ENCODE measurements at places on chromosomes 7 and 10.

DNA sequence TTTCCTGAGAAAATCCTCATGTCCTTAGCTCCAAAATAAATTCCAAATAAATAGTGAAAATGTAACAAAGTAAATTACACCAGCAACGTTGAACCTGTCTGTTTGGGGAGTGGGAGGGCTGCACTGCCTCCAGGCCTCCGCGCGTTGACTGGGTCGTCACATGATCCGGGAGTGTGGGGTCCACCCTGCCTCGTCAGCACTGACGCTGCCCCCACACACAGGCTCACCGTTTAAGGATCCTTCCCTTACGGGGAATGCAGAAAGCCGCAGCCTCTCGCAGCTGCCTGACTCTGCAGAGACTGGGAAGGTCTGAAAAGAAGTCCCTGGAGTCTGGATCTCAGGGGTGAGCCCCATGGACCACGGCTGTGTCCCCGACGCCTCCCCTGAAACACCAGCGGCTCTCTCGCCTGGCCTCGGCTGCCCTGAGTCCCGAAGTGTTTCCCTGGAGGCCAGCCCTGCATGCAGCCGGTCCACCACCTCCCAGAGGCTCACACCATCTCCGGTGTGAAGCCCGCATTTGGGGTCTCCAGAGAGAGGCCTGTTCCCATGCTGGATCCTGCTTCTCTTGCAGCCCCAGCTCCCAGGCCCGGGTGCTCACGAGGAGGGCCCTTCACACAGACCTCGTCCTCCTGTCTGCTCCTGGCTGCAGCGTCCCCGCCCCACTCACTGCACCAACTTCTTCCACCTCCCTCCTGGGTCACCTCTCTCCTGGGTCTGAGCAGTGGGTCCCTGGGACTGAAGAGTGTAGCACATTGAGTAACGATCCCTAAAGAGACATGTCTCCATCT lies 49.5 kb upstream of the ADGRA1 start:
- no peak for DNase-seq

DNA sequence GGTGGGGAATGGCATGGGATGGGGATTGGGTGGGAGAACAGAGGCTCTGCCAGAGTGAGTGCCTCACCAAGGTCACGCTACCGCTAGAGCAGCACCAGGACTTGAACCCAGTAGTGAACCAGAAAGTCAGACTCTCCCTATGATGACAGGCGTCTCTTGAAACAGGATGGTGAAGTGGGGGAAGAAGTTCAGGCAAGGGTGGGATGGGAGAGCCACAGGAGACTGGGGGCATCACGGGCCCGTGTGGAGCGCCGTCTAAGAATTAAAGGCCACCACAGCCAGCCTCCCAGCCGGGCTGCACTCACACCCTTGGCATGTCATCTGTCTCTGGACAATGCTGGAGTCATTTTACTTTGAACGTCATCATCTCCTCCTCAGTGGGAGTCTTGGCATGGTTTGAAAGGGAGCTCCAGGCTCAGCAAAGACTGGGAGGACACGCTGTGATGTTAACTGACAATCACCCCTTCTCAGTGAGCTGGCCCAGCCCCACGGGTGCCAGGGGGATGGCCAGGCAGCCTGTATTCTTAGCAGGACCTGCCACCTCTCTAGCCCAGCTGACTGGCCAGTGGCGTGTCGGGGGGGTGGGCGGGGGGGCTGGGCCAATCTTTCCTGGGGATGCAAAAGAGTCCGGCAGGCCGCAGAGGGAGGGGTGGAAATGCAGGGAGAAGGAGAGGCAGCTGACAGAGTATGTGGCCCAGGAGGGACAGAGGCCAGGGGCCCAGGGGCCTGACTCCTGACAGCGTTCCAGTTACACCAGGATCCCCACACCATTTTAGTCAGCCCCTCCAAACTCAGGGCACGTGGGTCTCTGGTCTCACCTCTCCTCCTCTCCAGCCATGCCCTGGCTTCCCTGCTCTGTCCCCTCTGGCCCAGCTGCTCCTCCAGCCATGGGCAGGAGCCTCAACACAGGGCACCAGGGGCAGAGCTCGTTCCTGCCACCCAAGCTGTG lies 96.2 kb downstream of the VOPP1 start:
- no peak for DNase-seq

GRCh38 chr10:102066399-102067088 lies 1.4 kb downstream of the HPS6 start:
- DNase-seq = no peak

- DNase-seq = peak; percentile 18
Measured at GRCh38 chr7:40733578-40733977, 598.8 kb downstream of the SUGCT start.

GRCh38 chr10:125768219-125768855 lies 7.3 kb downstream of the MMP21 start:
- DNase-seq = no peak

GRCh38 chr10:130339091-130339490 lies 202.9 kb downstream of the GLRX3 start:
- DNase-seq = no peak
